ENCODE measurements at places on chromosomes 1 and 21.

DNA sequence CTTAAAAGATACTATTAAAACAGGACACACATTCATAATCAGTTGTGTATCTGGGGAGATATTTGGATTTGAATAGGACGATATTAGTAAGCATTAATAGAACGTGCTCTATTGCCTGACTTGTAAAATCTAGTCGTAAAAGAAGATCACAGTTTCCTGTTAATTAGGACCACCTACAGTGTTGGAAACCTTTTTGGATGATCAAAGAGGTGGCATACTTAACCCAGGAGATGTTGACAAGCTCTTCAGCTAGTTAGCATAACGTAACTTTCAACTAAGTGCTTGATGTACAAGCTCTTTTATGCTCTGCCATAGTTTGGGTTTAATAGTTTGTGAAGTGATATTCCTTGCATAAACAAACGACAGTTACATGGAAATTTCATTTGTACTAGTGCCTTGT is 293.3 kb upstream of the NR5A2 start:
- DNase-seq: no peak

DNA sequence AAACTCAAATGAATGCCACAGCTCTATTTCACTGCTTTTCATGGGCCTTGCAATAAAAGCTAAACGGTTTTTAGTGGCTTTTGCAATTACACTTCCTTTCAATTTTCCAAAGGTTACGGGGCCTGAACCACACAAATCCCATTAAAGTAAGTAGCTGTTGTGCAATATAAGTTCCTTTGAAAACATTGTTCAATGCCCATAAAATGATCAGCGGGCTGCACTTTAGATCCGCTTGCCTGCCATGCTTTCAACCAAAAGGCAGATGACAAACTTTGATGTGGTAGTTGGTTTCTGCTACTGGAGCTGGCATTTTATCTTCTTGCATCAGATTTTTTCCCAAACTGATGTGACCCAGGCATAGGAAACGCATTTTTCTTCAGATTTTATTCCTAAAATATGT is 50.2 kb downstream of the PRRX1 start:
- DNase-seq: no peak

- no peak for DNase-seq
Observed at GRCh38 chr1:93965256-93965655, 56.0 kb upstream of the GCLM start.

GRCh38 chr1:46910790-46911189 is 30.5 kb downstream of the CYP4A11 start:
- no peak for DNase-seq

GRCh38 chr1:33152685-33153432 is 29.0 kb downstream of the TRIM62 start:
- no peak for DNase-seq

- DNase-seq: peak; percentile 37
Observed at GRCh38 chr1:89757532-89757931, 63.3 kb upstream of the LRRC8D start.

- DNase-seq: no peak
Observed at GRCh38 chr21:36908260-36908908, 58.1 kb downstream of the HLCS start.

- no peak for DNase-seq
Observed at GRCh38 chr1:16484931-16485330, 29.2 kb downstream of the RNU1-1 start.

GRCh38 chr1:218476385-218476784 is 131.2 kb downstream of the TGFB2 start:
- DNase-seq: no peak

DNA sequence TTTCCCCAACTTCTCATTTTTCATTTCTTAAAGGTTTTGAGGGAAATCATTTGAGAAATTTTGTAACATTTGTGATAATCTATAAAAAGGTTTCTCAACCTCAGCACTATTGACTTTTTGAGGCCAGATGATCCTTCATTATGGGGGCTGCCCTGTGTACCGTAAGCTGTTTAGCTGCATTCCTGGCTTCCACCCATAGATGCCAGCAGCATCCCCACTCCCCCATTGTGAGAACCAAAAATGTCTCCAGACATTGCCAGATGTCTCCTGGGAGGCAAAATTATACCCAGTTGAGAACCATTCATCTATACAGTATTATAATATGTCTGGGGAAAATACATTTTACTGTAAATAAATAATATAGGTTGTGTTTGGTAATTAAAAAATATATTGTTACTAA is 146.0 kb downstream of the PBX1 start:
- DNase-seq: no peak

DNA sequence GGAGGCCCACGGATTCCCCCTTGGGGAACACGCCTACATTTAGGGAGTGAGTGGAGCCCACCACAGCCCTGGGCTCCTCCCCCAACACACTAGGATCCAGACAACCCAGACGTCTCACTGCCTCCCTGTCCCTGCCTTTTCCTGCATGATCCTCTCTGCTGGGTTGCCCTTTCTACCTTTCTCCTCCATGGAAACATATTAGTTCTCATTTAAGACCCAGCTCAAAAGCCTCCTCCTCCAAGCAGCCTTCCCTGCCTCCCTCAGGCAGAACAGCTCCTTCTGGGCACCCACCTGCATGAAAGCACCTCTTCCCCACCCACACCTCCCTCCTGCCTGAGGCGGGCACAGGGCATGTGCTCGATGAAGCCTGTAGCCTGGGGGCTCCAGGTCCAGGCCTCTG is 10.7 kb downstream of the COL8A2 start:
- no peak for DNase-seq

- peak; percentile 90 for DNase-seq
Observed at GRCh38 chr1:206583707-206584648, 28.3 kb downstream of the EIF2D start.

- peak; percentile 22 for DNase-seq
Observed at GRCh38 chr1:235045034-235045690, 83.5 kb downstream of the TOMM20 start.

DNA sequence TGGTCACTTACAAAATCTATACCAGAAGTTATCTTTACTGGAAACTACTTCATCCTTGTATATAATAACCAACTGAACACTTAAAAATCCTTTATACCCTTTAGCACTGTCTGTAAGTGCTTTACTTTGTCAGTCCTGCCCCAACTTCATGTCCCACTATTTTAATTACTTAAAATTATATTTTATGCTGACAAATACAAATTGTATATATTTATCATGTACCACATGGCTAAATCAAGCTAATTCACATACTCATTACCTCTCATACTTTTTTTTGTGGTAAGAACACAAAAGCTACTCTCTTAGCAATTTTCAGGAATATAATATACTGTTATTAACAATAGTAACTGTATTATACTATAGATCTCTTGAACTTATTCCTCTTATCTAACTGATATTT is 63.0 kb downstream of the EVI5 start:
- DNase-seq: no peak

GRCh38 chr1:197222025-197222685 is 45.9 kb upstream of the CRB1 start:
- no peak for DNase-seq

GRCh38 chr21:36034211-36034913 is 26.0 kb downstream of the SETD4 start:
- no peak for DNase-seq

DNA sequence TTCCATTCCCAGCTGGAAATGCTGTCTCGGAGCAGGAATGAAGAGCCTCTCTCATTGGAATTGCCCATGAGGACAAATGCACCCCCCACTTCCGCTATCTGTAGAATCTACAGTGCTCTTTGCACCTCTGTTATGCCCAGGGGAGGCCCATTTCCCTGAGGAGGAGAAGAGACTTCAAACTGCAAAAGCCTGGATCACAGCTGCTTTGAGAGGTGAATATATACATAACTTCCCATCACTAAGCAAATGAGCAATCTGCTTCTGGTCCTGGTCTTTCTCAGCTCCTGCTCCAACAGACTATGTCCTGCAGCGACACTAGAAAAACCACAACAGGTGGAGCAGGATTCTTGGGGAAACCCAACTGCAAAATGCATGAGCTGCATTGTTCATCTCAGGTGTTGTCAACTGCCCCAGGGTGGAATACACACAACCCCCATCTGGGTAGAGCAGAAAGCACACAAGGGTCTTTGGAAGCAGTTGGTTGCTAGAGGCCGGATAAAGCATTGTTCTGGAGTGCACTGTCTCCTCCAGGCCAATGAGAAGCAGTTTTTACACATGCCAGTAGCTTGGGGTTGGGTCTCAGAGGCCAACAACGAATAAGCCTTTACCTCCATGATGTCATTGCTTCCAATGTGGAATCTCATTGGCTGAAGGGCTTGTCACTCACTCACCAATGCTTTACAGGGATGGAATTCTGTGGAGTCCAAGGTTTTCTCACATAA is 67.7 kb upstream of the RAB4A start:
- DNase-seq: no peak

GRCh38 chr1:152182944-152183361 is 23.9 kb upstream of the RPTN start:
- DNase-seq: no peak

DNA sequence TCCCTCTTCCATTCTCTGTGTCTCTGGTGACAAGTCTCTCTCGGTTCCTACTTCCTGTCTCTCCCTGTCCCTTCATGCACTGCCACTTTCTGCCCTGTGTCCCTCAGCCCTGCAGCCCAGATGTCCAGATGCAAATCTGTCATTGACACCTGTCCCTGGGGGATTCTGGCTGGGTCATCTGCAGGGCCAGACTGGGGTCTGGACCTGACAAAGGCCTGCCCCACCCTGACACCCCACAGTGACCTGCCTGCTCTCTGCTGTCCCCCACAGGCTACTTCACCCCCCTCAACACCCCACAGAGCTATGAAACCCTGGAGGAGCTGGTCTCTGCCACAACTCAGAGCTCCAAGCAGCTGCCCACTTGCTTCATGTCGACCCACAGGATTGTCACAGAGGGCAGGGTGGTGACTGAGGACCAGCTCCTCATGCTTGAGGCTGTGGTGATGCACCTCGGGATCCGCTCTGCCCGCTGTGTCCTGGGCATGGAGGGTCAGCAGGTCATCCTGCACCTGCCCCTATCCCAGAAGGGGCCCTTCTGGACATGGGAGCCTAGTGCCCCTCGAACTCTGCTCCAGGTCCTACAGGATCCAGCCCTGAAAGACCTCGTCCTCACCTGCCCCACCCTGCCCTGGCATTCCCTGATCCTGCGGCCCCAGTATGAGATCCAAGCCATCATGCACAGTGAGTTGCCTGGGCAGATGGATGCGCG is 7.2 kb downstream of the THEMIS2 start:
- DNase-seq: no peak

DNA sequence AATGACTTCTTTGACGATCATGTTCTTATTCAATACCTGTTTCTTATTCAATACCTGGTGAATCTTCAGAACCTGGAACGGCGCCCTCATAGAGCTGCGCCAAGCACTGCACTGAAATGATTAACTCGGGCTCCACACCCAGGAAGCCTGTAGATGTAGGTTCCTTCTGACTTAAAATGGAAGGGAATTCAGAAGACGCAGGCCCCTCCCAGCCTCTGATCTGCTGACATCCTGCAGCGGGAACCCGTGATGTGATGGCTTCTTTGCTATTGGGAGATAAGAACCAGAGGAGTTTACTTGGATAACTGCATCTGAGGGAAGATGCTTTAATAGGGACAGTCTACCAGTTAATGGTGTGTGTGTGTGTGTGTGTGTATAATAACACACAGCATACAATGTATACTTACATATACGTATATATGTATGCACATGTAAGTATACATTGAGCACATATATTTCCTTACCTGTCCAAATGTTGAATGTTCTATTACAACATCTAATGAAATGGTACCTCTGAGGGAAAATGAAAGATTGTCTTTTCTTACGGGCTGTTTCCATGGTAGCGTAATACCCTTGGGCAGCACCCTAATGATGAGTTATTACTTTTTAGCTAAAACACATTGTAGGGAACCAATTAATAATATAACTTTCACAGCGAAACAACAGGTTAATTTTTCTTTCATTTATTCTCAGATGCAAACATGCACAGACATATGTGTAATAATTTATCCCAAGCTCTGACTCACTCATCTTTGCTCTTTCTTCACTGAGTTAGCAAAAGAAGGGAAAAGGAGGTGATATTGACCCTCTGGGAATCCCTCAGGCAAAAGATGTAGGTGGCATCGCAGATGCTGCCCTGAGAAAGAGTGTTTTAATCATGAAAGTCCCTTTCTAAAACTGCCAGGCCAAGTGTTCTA is 379.8 kb downstream of the SIPA1L2 start:
- DNase-seq: no peak

DNA sequence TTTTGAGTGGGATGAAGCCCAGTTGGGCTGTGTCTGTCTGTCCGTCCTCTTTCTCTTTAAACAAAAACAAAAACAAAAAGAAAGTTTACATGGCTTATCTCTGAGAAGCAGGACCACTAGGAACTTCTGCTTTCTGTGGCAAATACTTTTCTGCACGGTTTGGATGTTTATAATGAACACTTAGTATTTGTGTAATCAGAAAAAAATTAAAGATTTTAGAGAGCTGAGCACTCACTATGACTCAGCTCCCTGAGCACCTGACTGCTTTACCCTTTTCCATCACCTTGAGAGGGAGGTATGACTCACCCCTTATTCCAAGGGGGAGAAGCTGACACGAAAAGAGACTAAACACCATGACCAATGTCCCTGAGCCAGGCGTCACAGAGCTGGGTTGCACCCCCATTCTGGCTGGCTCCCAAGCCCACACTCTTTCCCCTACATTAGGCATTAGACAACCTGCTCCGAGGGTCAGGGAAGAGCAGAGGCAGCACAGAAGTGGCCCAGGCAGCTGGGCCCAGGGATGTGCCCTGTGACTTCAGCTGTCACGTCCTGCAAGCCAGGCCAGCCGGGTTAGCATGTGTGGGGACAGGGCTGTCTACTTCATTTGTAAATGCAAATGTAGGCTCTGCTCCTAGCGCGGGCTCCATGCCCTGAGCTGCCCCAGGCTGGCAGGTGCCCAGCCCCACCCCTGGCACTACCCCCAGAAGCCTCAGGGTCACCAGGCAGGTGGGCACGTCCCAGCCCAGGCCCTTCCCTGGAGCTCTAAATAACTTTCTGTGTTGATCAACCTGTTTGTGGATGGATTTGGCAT is 30.4 kb downstream of the RAP1GAP start:
- no peak for DNase-seq

GRCh38 chr1:186609183-186609582 is 71.0 kb downstream of the PTGS2 start:
- DNase-seq: no peak

GRCh38 chr1:205777994-205778393 is 2.7 kb upstream of the RAB29 start:
- DNase-seq: no peak

DNA sequence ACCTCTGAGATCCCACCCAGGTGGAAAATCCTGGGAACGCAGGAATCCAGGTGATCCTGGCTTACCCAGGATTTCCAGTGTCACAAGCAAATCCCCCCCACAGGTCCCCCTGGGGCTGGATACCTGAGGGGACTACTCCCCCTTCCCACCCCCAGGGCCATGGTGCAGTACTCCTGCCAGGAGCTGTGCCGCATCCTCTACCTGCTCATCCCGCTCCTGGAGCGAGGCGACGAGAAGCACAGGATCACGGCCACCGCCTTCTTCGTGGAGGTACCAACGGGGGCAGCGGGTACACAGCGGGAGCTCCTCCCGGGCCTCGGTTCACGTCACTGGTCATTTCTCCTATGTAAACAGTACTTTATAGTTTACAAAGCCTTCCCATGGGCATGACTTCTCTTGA is 20.4 kb upstream of the TTC4 start:
- DNase-seq: no peak

GRCh38 chr21:46007492-46007868 is 25.9 kb downstream of the COL6A1 start:
- no peak for DNase-seq

Measured in stimulated activated CD4-positive, alpha-beta T cell treated with anti-CD3 and anti-CD28 coated beads, Interleukin-4, amount 100 ng/mL, for 48 hours (primary cell).